ENCODE measurements at places on chromosomes 5 and 9.

GRCh38 chr9:120891245-120891883, 14.4 kb upstream of the PHF19 start:
- DNase-seq, result no peak

DNA sequence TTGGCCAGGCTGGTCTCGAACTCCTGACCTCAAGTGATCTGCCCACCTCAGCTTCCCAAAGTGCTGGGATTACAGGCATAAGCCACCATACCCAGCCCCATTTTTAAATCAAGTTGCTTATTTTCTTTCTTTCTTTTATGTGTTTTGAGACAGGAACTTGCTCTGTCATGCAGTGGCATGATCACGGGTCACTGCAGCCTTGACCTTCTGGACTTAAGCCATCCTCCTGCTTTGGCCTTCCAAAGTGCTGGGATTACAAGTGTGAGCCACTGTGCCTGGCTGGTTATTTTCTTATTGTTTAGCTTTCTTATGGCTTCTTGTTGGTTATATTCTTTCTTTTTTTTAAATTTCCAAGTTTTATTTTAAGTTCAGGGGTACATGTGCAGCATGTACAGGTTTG, 79.7 kb upstream of the C5orf63 start:
- DNase-seq, result no peak

GRCh38 chr9:100600521-100601079, 22.7 kb downstream of the CAVIN4 start:
- no peak for DNase-seq

GRCh38 chr5:147949711-147950573, 43.6 kb upstream of the C5orf46 start:
- no peak for DNase-seq

DNA sequence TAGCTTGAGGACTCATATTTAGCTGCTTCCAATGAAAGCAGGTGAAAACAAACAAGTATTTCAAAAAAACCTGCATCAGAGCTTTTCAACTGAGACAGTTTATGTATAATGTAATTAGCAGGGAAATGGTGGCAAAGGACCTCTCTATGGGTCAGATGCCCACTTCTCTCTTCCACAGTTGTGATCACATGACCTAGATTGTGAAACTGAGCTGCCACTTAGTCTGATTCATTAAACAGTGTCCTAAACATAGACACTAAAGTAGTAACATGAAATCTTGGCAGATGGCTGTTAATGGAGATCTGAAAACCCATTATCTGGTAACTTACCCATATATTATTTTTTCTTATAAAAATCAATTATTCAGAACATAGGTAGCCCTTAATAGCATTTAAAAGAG, 663.6 kb upstream of the RIOK2 start:
- no peak for DNase-seq

DNA sequence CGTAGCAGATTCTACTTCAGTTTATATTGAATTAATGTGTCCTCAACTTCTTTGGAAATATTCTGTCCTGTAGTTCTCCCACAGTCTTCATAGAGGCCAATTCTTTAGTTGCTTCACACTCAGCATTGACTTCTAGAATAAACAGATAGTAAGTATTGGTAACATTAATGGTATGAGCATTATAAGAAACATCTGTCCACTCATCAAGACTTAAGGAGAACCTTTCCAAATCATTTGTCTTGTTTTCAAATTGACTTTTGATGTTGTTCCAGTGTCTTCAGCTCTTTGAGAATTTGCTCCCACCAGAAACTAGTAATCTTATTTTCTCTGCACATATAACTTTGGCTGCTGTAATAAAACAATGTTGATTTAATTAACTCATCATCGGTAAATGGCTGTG, 18.3 kb downstream of the RANBP17 start:
- no peak for DNase-seq

DNA sequence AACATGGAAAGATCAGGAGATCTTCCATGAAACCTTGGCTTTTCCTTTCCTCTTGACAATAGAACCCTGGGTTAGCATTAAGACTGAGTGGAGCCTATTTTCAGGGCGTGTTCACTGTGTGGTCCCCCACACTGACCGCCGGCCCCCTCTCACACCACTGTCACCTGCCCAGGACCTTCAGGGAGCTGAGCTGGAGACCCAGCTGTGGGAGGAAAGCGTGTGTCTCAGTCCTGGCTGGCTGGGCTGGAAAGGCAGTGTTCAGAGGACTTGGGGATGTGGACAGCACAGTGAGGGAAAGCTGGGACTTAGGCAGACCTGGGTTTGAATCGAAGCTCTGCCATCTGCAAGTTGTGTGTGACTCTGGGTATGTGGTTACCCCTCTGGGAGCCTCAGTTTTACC, 268.1 kb downstream of the NSG2 start:
- no peak for DNase-seq

GRCh38 chr5:172490514-172491461, 36.5 kb upstream of the SH3PXD2B start:
- DNase-seq, result no peak

DNA sequence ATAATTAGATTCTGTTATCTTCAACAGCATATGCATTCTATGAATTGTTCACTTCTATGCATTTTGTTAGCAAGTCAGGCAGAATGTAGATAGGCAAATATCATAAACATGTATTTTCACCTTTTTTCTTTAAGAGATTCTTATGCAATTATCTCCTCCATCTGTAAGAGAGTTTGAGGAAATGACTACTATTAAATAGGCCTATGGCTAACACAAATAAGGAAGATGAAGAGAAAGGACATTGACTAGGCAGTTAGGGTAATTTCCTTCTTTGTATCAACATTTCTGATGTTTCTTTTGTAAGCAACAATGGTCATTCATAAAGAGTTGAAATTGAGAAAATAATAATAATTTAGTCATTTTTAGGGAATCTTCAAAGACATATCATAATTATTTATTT, 145.2 kb upstream of the CDH12 start:
- no peak for DNase-seq

GRCh38 chr5:180197016-180197702, 11.9 kb downstream of the RASGEF1C start:
- DNase-seq, result no peak

DNA sequence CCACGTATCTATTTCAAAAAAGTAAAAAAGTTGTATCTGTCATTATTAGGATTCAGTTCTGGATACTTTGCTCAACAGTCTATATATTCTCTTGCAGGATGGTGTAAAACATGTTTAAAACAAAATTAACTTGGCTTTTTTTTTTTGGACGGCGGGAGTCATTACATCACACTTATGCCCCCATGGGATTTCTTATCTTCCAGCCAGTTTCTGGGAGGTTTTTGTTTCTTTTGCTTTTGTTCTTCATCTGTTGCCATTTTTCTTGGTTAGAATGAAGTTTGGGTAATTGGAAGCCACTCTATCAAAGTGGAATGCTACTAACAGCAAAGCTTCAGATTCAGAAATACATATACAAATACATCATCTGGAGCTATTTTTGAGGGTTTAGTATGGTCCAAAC, 1.8 kb upstream of the STARD4 start:
- DNase-seq, result no peak

- no peak for DNase-seq
Observed at GRCh38 chr5:38994324-38994927, 79.8 kb downstream of the RICTOR start.

DNA sequence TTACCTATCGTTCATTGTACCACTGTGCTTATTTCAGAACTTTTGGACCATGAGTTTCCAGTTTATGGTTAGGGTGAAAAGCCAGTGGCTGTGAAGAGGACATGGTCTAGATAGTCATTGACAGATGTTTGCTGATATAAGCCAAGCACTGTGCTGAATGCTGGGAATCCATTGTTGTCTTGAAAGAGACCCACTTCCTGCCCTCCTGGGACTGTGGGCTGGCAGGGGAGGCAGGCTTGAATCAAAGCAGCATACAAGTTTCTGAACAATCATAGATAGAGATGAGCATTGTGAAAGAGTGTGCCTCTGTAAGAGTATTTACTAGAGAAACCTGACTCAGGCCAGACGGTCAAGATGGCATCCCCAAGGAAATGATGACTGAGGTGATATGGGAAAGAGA, 73.4 kb downstream of the NMUR2 start:
- DNase-seq, result no peak

- DNase-seq, result no peak
Observed at GRCh38 chr9:32349013-32349412, 35.4 kb upstream of the ACO1 start.

GRCh38 chr5:68531970-68532369, 316.4 kb downstream of the PIK3R1 start:
- no peak for DNase-seq

DNA sequence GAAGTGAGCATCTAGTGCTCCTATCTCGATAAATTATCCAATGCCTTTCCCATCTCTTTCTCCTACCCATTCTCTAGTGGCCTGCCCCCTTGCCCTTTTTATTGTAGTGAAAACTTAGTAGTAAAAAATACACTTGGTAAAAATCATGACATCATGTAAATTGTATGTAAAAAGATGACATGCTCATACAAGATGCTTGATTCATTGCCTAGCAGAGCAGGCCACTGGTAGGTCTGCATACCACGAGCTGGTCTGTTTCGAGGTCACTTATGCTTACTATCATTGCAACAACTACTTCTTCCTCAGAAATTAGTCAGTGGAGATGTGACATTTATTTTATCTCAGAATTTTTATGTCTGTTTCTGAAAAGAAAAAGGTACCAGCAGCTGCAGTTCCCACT, 177.3 kb downstream of the C9orf152 start:
- no peak for DNase-seq

DNA sequence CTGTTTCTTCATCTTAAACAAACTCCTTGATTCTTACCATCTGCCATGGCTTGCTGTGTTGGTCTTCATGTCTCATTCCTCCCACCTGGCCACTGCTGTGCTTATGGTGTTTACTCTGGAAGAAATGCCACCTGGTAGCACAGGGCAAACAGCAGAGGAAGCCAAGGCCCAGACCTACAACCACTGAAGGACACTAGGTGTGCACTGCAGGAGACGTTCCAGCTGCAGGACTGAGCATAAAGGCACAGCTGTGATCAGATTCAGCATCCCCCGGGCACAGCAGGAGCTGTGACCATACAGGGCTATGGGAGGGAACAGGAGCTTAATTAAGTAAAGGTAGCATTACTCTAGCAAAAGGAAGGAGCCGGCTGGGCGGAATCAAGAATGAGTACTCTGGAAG, 12.6 kb upstream of the GNAQ start:
- DNase-seq, result no peak

DNA sequence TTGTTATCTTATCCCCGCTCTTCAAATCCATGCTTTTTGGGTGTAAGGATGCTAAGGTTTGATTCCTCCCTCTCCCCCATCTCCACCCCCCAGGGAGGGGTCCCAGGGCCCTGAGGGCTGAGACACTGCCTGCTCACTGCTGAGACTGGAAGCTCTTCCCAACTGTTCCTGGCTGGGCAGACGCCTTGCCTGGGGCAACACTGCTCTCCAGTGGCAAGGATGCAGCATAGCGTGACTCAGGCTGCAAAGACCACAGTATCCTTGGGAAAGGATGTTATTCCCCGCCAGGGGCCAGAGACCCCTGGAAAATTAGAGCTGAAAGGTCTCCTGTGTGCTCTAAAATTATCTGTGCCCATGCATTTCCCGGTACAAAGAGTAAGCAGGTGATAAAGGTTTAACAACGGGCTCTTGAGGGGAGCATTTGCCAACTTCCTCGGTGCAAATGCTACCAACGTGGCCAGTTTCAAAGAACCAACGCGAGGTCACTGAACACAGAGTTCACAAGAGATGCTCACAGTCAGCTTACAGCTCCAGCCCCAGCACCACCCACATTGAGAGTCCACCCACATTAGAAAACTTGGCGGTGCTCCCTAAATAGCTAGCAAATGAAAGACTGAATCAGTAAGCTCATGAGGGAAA, 271.9 kb downstream of the NSG2 start:
- no peak for DNase-seq

GRCh38 chr5:109876030-109876725, 186.5 kb downstream of the MAN2A1 start:
- no peak for DNase-seq

DNA sequence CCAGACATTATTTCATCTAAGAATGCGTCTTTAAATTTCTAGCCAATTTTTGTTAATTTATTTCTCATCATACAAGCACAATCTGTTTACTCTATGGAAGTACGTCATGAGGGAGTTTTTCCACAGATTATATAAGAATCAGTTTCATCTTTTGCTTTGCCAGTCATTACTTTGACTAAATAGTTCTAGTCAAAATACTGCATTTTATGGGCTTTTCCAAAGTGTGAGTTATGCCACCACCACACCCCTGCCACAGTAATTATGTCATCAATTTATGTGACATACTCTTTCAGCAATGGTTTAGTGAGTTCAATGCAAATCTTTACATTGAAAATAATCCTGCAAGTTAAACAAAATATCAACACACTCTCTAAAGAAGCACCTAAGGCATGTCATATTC, 2.0 kb downstream of the RIMOC1 start:
- DNase-seq, result no peak

- DNase-seq, result no peak
Observed at GRCh38 chr5:89346573-89346972, 463.6 kb upstream of the MEF2C start.

- no peak for DNase-seq
Observed at GRCh38 chr5:134240421-134240962, 14.6 kb upstream of the PPP2CA start.

DNA sequence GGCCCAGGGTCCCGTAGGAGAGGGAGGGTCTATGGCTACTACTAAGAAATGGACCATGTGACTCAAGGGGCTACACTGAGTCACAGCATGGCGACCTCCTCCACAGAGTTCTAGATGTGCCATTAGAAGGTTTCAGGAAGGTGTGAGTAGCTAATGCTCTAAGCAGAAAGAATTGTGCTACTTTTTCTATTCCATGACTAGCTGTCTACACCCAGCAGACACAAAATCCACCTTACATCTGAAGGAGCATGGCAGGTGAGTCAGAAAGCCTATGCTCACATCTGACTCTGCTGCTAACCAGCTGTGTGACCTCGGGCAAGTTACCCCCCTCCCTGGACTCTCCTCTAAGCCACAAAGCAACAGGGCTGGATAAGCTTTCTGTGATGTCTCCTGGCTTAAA, 14.4 kb upstream of the MEIKIN start:
- no peak for DNase-seq

DNA sequence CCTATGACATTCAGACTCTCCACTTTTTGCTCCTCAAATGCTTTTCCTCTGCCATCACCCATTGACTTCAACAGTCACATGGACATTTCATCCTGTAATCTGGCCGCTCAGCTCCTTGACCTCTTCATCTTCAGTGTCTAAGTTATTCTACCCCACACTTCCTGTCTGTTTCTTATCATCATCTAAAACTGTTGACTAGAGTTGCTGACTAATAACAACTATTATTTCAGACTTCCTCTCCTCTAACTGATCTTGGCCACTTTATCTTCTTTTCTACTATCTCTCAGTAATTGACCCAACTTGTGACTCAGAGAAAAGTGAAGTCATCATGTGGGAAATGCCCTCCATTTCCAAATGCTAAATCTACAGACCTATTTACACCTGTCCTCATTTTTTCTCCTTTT, 254.7 kb upstream of the TRPC7 start:
- no peak for DNase-seq
